ENCODE measurements at places on chromosomes 6 and 20. TPM values are rescaled to one million over a fixed set of nuclear protein-coding genes. Genes with fewer than 3 reads are reported as not detected.

The SMPDL3A gene
- 12.2 TPM for total RNA-seq

The SAPCD1 gene
- 0.61 TPM for total RNA-seq

The FAM83C gene
- total RNA-seq: under 0.01 TPM

The ILRUN gene
- 51.8 TPM for total RNA-seq

Measured in hair follicle dermal papilla cell (primary cell).